CD4-positive, alpha-beta T cell treated with Interleukin-6 for 4 hours (primary cell): ENCODE measurements at places on chromosomes 7 and 10.

- peak; percentile 78 for DNase-seq
These were observed 667 bp downstream of the KLLN start for GRCh38 chr10:87862679-87863052.

- no peak for DNase-seq
These were observed 67.4 kb downstream of the ZNF92 start for GRCh38 chr7:65441010-65441409.

GRCh38 chr7:28125431-28126409 lies 54.9 kb downstream of the JAZF1 start:
- no peak for DNase-seq

GRCh38 chr10:19966751-19967150 lies 150.5 kb downstream of the PLXDC2 start:
- DNase-seq, result no peak

DNA sequence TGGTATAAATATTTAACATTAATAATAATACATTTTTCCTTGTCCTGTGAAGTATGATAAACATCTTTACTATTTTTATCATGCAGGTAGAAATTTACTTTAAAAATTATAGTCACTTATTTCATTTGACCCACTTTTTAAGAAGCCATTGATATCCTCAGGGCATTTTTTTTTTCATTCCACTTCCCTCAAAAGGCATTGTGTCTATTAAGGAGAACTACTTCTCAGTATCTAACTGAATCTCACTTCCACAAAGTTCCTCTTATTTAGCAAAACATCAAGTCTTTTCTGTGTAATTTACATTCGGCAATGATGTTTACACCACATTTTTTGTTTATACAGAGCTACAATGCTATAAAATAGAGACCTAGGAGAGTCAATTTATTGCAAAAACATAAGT lies 388.2 kb upstream of the AKR1E2 start:
- no peak for DNase-seq

- DNase-seq, result no peak
These were observed 101.6 kb downstream of the RAMP3 start for GRCh38 chr7:45259227-45259596.

DNA sequence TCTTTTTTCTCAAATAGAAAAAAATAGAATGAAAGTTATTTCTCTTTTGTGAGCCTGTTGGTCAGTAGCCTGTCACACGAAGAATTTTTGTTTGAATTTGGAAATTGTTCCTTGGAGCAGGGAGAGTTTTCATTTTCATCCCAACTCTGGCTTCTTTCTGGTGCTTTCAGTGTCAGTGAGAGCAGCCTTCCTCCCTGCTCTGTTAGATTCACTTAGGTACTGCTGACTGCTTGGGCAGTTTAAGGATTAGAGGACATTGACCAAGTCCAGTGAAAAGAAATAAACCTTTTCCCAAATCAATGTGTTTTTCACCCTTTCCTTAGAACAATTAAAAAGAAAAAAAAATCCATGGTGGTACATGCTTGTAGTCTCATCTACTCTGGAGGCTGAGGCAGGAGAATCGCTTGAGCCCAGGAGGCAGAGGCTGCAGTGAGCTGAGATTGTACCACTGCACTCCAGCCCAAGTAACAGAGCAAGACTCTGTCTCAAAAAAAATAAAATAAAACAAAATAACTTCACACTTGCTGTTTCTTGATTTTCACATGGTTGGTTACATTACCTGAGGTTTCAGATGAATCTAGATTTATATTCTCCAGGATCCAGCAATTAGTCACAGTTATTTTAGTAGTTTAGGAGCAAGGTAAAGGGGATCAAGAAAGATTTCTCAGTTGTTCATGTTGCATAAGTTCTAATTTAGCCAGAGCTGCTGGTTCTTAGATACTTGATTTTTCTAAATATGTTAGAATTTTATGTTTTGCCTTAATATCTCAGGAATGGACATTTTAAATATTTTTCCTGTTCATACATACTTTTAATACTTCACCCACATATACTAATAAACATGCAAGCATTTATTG lies 63.1 kb downstream of the ZNRF2 start:
- DNase-seq, result no peak

GRCh38 chr10:10418387-10418786 lies 599.3 kb upstream of the CELF2 start:
- DNase-seq, result no peak

GRCh38 chr7:18535810-18536415 lies 40.4 kb downstream of the HDAC9 start:
- DNase-seq, result no peak

GRCh38 chr10:116109881-116110280 lies 163.1 kb downstream of the GFRA1 start:
- DNase-seq, result no peak

- DNase-seq, result no peak
These were observed 144.2 kb upstream of the TNRC18 start for GRCh38 chr7:5567790-5568189.

GRCh38 chr7:84841809-84842208 lies 345.0 kb downstream of the SEMA3D start:
- no peak for DNase-seq

GRCh38 chr10:8057636-8058273 lies 3.3 kb downstream of the GATA3 start:
- DNase-seq, result no peak

DNA sequence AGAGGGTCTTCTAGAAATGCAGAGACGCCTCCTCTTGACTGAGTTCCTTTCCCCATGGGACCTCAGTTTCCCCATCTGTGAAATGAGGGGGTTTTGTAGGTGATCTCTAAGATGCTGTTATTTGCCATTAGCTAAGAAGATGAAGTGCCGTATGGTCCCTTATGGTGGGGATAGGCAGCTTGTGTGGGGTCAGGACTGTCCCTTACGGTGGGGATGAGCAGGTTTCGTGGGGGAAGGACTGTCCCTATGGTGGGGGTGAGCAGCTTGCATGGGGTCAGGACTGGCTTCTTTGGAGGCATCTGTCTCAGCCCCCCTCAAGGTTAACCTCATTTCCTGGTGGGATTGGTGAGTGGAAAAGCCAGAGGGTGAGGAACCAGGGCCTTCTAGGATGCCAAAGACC lies 148.3 kb upstream of the GPR26 start:
- no peak for DNase-seq

DNA sequence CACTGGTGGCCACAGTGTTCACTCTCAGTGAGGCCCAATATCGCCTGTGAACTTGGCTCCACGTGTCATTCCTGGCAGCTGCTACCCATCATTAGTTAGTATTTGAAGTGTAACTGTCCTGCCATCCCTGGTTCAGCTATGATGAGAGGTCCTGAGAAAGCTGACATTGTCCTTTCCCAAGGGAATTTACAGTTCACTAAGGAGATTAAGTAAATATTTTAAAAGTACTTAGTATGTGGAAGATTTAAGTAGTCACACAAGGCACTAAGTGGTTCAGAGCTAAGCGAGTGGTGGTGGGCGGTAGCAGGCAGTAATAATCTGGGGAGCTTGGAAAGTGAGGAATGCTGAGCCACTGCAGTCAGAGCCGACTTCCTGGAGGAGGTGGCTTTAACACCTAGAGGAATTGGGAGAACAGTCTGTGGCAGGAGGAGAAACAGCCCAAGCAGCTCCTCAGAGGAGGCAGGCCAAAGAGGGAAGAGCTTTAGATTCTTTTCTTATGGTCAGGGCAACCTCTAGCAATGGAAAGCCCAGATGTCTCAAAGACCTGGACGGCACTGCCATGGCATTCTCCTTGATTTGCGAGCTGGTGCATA lies 519.7 kb downstream of the LRMDA start:
- DNase-seq, result no peak

- DNase-seq, result no peak
These were observed 58.2 kb downstream of the ENTPD1 start for GRCh38 chr10:95814011-95814727.

DNA sequence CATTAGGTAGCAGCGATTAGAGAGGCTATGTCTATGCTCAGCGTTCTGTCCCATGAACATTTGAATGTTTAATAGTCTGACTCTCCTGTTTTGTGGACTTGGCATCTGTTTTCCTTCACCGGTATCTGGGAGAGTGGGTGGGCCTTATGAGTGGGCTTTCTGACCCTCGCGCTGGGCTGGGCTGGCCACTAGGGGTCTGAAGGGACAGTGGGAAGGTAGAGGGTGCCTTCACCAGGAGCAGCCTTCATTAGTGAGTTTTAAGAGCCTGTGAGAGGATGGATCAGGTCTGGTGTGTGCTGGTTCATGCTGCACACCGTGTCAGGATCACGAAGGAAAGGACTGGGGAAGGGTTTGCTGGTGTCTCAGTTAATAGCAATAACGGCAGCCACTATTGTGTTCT lies 33.4 kb downstream of the DCLRE1A start:
- DNase-seq, result no peak

DNA sequence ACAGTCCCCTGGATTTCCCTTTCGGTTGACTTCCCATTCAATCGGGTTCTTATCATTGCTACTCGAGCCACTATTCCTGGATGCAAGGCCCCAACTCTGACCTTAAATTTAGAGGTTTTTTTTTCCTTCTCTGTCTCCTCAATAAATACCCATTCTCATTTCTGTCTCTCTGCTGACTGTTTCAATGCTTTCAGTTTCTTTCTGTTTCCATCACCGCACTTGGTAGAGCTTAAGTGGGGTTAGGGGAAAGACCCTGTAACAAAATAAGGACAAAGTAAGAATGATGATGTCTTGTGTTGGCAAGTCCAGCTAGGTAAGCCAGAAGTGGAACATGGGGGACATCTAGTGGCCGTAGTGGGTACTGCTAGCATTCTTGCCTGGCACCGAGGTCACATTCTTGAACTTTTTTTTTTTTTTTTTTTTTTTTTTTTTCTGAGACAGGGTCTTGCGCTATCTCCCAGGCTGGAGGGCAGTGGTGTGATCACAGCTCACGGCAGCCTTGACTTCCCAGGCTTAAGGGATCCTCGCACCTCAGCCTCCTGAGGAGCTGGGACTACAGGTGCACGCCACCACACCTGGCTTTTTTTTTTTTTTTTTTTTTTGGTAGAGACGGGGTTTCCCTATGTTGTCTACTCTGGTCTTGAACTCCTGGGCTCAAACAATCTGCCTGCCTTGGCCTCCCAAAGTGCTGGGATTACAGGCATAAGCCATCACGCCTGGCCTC lies 40.3 kb downstream of the ZC3HC1 start:
- peak; percentile 87 for DNase-seq

DNA sequence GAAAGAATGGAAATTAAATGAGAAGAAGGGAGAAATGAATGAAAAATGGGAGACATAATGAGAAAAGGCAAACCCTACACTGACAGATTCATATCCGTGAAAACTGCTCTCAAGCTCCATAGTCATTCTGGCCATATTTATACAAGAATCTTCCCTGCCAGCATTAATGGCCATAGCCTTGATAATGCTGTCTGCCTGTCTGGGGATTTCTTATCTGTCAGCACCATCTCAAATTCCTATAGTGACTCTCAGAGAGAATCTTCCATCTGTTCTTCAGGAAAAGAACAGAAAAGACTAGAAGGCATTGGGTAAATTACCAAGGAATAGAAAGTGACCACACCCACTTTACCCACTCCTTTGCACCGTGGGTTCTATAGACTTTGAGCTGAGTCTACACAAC lies 295.9 kb downstream of the PLXNA4 start:
- no peak for DNase-seq

DNA sequence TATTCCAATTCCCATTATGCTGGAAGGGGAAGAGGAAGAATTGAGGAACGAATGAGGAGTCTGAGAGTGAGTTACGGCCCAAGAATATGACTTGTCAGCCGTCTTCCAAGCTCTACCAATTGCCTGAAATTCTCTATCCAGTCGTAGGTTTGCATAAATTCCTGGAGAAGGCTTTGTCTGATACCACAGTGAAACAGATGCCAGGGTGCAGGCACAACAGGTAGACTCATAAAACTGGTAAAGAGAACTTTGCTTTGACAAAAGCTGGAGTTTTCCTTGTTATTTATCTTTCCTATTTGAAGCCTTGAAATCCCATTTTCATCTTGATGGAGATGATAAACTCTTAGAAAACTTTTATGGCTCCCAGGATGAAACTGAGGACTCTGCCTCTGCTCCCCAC lies 251.2 kb downstream of the KCNMA1 start:
- DNase-seq, result no peak

GRCh38 chr10:125294109-125294508 lies 133.7 kb upstream of the CTBP2 start:
- DNase-seq, result no peak

DNA sequence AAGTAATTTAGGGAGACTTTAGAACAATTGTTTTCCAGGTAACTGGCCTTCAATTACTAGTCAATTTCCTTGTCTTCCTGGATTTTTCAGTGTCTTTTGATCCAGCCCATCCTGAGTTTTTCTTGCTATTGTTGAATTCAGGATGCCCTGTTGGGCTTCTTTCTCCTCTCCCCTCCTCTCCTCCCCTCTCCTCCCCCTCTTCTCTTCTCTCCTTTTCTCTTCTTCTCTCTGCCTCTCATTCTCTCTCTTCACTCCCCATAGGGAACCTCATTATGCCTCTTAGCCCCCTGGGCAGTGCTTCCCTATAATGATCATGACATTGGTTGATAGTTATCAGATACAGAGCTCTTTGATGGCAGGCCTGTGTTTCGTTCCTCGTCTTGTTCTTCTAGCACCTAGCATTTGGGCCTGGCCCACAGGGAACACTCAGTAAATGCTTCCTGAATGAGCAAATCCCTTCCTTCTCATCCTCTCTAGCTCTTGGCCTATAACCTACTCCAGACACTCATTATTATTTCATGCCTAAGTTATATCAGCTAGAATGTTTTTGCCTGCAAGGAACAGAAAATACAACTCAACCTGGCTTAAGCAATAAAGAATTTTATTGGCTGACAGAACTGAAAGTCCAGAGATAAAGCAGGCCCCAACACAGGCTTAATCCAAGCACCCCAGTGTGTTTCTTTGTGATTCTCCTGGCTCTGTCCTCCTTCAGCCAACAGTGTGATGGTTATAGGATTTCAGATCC lies 56.8 kb downstream of the CACNB2 start:
- DNase-seq, result no peak

DNA sequence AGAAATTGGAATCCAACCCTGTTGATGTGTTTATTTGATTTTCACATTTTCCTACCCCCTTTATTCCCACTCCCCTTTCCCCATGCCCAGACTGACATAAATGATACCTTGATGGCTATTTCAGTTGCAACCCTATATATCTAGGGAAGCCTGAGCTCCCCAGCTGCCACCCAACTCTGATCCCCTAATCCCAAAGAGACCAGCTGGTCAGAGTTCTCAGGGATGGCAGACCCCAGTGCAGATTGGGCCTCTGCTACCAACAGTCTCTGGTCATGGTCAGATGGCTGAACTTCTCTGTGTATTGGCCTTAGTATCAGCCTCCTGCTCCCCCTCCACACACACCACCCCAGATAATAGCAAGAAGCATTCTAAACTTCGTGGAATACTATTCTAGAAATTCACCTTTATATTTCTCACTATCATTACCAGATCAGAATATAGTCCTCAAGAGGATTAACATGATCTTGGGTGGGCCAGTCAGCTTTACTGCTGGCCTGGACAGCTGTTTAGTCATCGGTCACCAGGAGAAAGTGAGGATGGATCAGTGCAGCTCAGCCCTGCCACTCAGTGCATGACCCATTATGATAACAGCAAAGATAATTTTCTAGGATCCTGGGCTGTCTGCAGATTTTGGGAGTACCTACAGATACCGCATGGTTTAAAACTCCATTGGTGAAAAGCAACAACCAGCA lies 24.5 kb upstream of the BTRC start:
- DNase-seq, result no peak

GRCh38 chr10:124308811-124309210 lies 109.9 kb downstream of the OAT start:
- no peak for DNase-seq
